Muscle of arm (tissue), 14 donors: ENCODE measurements at places on chromosomes 5 and 9.

GRCh38 chr5:125710745-125711144, 712.5 kb upstream of the GRAMD2B start:
- DNase-seq, result no peak

DNA sequence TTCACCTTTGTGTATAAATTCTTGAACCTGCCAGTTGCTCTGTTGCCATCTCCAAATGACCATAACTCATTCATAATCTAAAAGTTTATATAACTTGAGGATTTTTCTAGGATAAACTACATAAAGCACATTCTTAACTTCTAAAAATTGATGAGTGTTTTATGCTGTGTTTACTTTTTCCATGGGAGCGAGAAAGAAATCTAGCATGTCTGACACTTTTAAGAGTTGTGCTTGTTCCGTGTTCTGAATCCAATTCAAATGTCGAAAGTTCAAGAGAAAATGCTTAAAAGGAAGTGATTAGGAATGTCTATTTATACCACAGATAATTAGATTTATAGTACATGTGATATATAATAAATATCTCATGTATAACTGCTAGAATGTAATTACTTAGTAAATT, 154.4 kb downstream of the DEPDC1B start:
- no peak for DNase-seq

DNA sequence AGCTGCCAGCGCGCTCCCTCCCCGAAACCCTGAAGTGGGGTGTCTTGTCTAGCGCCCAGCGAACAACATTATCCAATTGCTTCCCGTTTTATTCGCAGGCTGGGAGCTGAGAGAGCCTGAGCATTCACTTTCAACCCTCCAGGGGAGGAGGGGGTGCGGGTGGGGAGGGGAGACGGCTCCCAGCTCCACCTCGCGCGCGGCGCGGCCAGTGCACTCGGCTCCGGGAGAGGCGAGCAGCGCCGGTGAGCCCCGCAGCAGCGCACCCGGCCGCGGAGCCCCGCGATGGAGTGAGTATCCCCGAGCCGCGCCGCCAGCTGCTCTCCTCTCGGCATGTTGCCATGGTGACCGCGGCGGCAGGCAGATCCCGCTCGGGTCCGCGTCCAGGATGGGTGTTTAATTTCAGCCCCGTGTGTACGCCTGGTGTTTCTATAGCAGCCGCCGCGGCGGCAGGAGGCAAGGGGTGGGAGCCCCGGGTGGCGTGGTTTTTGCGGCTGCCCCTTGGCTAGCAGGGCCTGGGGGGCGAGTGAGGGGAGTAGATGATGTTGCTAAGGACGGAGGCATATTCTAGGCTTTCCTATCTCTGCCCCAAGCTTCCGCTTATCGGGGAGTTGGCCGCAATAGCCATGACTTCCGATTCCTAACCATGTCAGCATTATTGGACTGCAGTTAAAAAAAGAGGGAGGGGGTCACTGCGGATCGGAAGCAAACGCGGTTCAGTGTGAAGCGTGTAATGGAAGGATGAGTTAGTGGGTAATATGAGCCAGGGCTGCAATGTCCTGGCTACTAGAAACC, 139.2 kb upstream of the PALM2AKAP2 start:
- DNase-seq, result peak; percentile 72

DNA sequence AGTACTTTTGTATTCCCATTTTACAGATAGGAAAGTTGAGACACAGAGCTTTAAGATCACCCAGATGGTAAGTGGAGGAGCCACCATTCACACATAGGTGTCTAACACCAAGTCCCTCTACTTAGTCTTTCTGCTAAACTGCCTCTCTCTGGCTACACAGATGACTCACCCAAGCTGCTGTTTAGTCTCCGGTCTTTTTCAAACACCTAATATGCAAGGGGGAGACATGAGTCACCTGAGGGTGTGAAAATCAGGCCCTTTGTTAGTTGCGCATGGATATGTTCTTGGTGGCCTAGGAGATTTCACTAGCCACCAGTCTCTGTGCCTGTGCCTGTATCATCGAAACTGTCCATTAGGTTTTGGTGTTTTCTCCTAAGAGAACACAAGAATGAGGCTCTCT, 117.8 kb downstream of the MAST4 start:
- no peak for DNase-seq

DNA sequence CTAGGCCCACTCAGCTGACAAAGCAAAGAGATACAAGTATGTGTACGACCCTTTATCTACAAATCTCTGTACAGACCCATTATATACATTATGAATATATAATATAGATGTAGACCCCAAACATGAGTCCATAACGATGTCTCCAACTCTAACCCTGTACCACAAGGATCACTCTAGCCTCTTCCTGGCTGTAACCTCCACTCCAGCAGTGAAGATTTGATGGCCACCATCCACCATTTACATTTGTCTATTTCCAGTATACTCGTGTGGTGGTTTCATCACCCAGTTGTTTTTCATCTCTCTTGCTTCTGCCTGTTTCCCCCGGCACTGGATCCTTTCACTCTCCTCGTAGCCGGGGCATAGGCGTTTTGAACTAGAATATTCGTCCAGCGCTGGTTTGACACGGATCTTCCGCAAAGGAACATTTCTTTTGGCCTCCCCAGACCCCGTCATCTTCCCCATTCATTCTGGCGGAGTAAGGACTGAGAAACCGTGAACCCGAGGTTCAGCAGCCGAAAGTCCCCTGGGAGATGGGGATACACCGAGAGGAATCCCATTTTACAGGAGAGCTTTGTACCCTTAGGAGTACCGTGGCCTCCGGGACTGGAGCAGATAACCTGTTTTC, 828 bp upstream of the TRIO start:
- DNase-seq, result no peak

DNA sequence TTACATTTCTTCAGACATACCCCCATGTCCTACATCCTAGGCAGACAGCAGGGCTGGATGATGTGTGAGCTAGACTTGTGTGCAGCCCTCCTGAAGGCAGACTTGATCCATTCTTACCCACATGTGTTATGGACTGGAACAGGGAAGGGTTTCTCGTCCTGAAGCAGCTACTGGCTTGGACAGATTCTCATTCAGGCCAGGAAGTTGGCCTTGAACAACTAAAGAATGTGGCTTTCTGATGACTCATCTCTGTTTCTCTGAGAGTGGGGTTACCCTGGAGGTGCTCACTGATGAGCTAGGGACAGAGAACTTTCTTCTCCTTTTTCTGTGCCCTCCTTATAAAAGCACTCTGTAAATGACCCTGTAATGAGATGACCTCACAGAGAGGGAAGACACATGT, 246.5 kb downstream of the PCSK5 start:
- no peak for DNase-seq
